Cardiac ventricle fibroblast (primary cell): ENCODE measurements at places on chromosomes 5 and 9. TPM values are rescaled to one million over a fixed set of nuclear protein-coding genes. Genes with fewer than 3 reads are reported as not detected.

GABRA6 gene
- total RNA-seq = not detected in 2 replicates

MARCHF11 gene
- total RNA-seq = not detected in 2 replicates

CD274 gene
- 0.19 and 0.34 TPM in 2 replicates for total RNA-seq

HAVCR1 gene
- not detected in 2 replicates for total RNA-seq

WWC1 gene
- total RNA-seq = 2.9 and 7.6 TPM in 2 replicates

CRAT gene
- 61.3 and 63.0 TPM in 2 replicates for total RNA-seq

RNF180 gene
- total RNA-seq = 1.9 and 3.0 TPM in 2 replicates

LPCAT1 gene
- total RNA-seq = 72.1 and 76.7 TPM in 2 replicates

ATP10B gene
- total RNA-seq = not detected in 2 replicates

GIN1 gene
- total RNA-seq = 2.4 and 5.7 TPM in 2 replicates

TAF11L5 gene
- total RNA-seq = not detected in 2 replicates

RGMB gene
- total RNA-seq = 42.5 and 43.2 TPM in 2 replicates

CFAP77 gene
- total RNA-seq = 0.25 TPM in 1 of 2 replicates, not detected in the other

INSL6 gene
- total RNA-seq = not detected in 2 replicates

IL5 gene
- total RNA-seq = not detected in 2 replicates

CCDC171 gene
- total RNA-seq = 1.7 and 2.0 TPM in 2 replicates

AQP7 gene
- 2.9 and 3.7 TPM in 2 replicates for total RNA-seq

LCN15 gene
- total RNA-seq = not detected in 2 replicates

SUSD3 gene
- total RNA-seq = 1.9 and 2.1 TPM in 2 replicates

PCA3 gene
- total RNA-seq = not detected in 2 replicates

BICD2 gene
- 27.2 and 30.1 TPM in 2 replicates for total RNA-seq

EXOC3 gene
- 25.8 and 28.7 TPM in 2 replicates for total RNA-seq

FOXD1 gene
- total RNA-seq = 0.44 and 1.1 TPM in 2 replicates

INSL4 gene
- not detected in 2 replicates for total RNA-seq

GRIN3A gene
- not detected in 2 replicates for total RNA-seq

TOR4A gene
- total RNA-seq = 4.0 and 5.3 TPM in 2 replicates

TRAF1 gene
- total RNA-seq = 1.9 and 3.4 TPM in 2 replicates

PCDHB15 gene
- 1.6 and 1.7 TPM in 2 replicates for total RNA-seq

SLC34A3 gene
- total RNA-seq = not detected in 2 replicates

GADD45G gene
- total RNA-seq = 0.64 and 1.6 TPM in 2 replicates

PCDHGA2 gene
- total RNA-seq = 3.5 and 5.2 TPM in 2 replicates

CCDC180 gene
- total RNA-seq = 1.7 and 2.0 TPM in 2 replicates

GGTA1 gene
- total RNA-seq = 0.25 and 1.1 TPM in 2 replicates

IFNB1 gene
- total RNA-seq = not detected in 2 replicates

PCAT7 gene
- not detected in 2 replicates for total RNA-seq

PCDHB14 gene
- total RNA-seq = 1.2 and 2.5 TPM in 2 replicates

GPR21 gene
- 0.19 and 0.29 TPM in 2 replicates for total RNA-seq

SMIM33 gene
- total RNA-seq = not detected in 2 replicates

LURAP1L gene
- 2.5 and 4.5 TPM in 2 replicates for total RNA-seq

ACOT12 gene
- total RNA-seq = not detected in 2 replicates

DMRT3 gene
- not detected in 2 replicates for total RNA-seq

CER1 gene
- not detected in 2 replicates for total RNA-seq

GFRA3 gene
- not detected in 2 replicates for total RNA-seq

PCDHGC4 gene
- 1.1 and 26.8 TPM in 2 replicates for total RNA-seq

ARL14EPL gene
- not detected in 2 replicates for total RNA-seq

ACER2 gene
- 9.5 and 10.5 TPM in 2 replicates for total RNA-seq

PKD2L2 gene
- not detected in 2 replicates for total RNA-seq

ADGRD2 gene
- not detected in 2 replicates for total RNA-seq

ARSI gene
- 0.24 and 1.2 TPM in 2 replicates for total RNA-seq

SPINK1 gene
- not detected in 2 replicates for total RNA-seq

PRRX2 gene
- 6.5 and 11.9 TPM in 2 replicates for total RNA-seq

CREB3 gene
- total RNA-seq = 51.6 and 54.9 TPM in 2 replicates

TXNDC8 gene
- total RNA-seq = not detected in 2 replicates

RMRP gene
- total RNA-seq = 5,423 and 6,533 TPM in 2 replicates

DMRTA1 gene
- under 0.01 TPM in 1 of 2 replicates, not detected in the other for total RNA-seq
